Stimulated activated CD4-positive, alpha-beta T cell treated with anti-CD3 and anti-CD28 coated beads, Interleukin-15, amount 100 ng/mL, for 24 hours (primary cell): ENCODE measurements at places on chromosomes 3 and 15.

DNA sequence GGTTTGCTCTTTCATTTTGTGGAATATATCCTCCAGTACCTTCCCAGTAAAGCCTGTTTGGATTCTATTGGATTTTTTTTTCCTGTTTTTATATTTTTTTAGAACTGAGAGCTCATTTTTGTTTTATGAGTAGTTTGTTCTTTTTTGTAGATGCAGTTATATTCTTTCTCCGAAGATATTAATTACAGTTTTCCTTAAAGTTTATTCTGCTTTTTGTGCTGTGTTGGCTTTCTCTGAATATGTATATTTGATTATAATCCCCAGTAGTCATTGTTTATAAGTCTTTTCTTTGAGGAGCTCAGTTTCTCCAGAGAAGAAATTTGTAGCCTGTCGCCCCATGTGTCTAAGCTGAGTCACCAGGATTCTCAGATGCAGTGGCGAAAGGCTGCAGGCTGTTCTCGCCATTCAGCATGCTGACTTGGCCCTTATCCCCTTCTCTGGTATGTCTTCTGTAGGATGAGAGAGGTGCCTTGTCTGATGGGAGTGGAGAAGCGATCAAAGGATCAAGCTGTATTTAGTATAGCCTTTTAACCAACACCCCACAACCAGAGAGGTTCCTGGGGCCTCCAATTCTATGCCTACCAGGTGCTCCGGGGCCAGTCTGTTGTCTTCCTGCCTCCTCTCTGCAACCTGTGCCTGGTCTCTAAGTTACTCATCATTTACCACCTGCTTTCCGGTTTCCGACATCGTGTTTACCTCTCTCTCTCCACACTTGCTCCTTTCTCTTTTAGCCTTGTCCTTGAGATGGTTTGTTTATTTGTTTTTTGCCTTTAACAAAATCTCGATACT is 31.7 kb upstream of the MFSD1 start:
- DNase-seq, result no peak

DNA sequence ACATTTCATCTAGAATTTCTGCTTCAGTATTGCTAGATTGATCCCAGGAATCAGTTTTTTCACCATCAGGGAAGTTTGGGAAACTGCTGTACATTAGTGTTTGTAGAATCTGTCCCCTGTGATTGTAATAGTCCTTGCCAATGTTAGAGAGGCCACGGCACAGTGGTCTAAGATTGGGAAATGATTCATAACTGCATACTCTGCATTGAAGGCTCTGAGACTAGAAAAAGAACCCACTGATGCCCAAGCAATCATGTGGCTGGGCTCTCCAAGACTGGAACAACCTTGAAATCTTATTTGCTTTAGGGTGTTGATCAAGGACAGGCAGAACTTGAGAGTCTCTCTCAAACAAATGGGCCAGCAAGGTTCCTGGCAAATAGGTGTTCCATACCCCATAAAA is 245.6 kb upstream of the LRTM1 start:
- DNase-seq, result no peak

- no peak for DNase-seq
Measured at GRCh38 chr3:163891771-163892170, 1186.5 kb downstream of the SI start.

- DNase-seq, result no peak
Measured at GRCh38 chr3:48762816-48763215, 45.8 kb upstream of the IP6K2 start.

DNA sequence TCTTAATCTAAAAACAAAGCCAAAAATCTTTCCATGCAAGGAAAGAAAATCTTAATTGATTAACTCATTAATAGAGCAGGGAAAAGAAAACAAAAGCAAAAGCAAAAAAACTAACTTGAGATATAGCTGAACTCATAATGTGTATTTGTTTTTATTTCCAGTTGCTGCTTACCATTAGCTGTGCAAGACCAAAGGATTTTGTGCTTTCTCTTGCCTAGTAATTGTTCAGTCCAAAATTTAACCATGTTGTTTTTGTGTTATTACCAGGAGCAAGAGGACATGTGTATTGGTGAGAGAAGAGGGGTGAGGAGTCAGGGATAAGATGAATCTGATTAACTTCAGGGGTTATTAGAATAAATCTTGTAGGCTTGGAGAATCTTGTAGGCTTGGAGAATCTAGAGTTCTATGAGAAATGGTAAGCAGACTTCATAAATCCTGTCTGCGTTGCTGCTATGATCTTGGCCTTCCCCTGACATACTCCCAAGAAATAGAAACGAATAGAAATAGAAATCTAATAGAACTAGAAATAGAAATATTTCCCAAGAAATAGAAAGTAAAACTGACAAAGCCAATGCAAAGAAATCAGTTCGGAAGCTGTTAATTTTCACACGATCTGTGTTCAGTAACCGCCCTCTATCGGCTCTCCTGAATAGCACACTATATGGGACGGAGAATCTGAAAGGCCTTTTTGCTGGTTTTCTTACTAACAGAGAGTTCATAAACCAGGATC is 72.6 kb upstream of the TNFSF10 start:
- DNase-seq, result peak; percentile 43

- DNase-seq, result no peak
Measured at GRCh38 chr15:70956201-70956995, 63.8 kb downstream of the LRRC49 start.

GRCh38 chr3:108388136-108389132 is 92.1 kb downstream of the HHLA2 start:
- peak; percentile 36 for DNase-seq

GRCh38 chr15:80892414-80892813 is 97.2 kb downstream of the MESD start:
- DNase-seq, result no peak

- DNase-seq, result no peak
Measured at GRCh38 chr15:37103163-37103435, 2.8 kb upstream of the MEIS2 start.

DNA sequence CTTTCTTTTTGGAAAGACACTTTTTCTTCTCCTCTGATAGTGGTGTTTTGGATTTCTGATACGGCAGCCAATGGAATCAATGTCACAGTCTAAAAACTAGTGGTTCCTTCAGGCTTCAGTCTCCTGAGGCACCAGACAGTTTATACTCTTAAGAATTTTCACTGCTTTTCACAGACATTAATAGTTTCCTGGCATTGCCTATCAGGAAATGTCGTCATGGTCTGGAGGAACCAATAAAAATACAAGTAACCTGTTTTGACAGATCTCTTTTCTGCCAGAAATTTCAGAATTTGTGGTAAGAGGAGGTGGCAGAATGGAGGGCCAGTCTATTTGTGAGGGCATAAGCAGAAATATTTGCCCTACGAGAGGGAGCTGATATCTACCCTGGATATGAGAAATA is 44.8 kb downstream of the FILIP1L start:
- no peak for DNase-seq

DNA sequence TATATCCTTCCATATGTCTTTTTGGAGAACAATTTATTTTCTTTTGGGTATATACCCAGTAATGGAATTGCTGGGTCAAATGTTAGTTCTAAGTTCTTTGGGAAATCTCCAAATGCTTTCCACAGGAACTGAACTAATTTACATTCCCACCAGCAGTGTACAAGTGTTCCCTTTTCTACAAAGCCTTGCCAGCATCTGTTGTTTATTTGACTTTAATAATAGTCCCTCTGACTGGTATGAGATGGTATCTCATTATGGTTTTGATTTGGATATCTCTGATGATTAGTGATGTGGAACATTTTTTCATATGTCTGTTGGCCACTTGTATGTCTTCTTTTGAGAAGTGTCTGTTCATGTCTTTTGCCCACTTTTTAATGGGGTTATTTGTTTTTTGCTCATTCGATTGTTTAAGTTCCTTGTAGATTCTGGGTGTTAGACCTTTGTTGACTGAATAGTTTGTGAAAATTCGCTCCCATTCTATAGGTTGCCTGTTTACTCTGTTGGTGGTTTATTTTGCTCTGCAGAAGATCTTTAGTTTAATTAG is 48.4 kb downstream of the TMEM45A start:
- no peak for DNase-seq

DNA sequence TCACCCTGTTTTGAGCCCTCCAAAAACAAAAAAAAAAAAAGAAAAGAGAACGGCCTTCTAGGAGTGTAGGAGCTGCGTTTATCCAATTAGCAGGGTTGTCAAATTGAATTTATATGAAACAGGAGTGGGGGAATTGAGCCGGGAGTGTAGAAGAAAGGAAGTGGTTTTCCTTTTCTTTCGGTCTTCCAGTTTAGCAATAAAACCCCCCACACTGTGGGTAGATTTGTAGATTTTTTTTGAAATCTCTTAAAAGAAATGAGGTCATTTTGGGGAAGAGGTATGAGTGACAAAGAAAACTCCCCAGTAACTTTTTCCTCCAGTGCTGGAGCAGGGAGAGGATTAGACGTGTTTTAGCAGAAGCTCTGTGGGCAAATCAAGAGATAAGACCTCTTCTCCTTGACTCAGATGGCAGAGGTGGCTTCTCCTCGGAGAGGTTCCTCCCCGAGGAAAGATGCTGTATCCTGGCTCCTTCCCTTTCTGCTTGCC is 30.8 kb downstream of the BOC start:
- DNase-seq, result no peak

DNA sequence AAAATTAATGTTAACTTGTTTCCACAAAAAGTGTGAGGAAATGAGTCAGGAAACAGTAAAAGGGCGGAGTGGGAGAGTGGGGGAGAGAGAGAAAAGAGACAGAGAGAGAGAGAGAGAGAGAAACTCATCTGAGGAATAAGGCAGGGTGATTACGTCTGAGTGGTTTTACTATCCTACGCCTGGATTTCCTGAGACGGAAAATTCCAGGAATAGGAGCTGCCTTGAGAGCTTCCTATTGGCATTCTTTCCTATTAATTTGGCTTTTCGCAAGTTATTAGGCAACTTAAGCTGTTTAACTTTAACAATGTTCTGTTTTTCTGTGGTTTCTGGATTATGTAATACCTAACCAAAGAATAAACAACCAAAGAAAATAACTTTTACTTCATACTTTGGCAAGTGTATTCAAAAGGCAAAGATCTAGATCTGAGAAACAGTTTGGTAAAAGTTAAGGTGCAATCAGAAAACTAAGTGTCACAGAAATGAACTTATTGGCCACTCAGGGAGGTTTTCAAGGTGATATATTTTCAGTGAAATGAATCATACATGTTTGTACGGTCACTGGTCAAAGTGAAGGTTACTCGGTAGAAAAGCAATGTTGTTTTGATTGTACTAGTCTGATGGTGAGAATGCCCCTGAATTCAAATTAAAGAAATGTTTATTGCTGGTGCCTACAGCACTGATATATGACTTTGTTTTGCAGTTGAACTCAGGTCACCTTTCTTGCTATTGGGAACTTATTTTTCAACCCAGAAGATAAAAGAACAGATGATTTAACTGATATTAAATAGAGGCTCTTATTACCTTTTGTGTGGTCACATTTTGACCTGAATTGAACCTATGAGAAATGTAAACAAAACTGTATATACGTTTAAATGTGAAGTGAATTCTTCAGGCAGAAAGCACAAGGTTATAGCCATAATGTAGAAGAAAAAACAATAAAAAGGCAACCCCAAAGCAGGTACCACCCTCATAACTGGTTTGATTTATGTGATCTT is 39.9 kb upstream of the TNFSF10 start:
- peak; percentile 48 for DNase-seq

GRCh38 chr3:170633573-170633972 is 47.7 kb upstream of the SLC7A14 start:
- DNase-seq, result no peak

GRCh38 chr3:117903226-117903625 is 1131.4 kb downstream of the IGSF11 start:
- DNase-seq, result no peak

GRCh38 chr15:58865425-58865880 is 68.0 kb downstream of the SLTM start:
- no peak for DNase-seq

- no peak for DNase-seq
Measured at GRCh38 chr3:23035927-23036640, 167.0 kb upstream of the UBE2E2 start.

DNA sequence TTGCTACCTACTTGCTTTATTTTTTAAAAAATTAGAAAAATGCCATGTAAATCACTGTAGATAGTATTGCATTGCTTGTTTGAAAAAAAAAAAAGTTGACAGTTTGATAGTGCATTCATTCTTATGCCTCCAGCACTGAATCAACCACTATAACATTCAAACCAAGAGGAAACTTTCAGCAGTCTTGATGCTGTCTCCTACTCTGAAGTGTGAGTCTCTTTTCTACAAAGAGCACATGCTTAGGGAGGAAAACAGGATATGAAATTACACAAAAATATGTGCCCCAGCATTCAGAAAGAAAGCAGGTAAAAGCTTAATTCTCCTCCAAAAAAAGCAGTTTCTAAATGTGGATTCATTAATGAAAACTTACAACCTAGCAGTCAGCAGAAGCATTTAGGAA is 78.3 kb downstream of the ZBTB20 start:
- DNase-seq, result no peak

DNA sequence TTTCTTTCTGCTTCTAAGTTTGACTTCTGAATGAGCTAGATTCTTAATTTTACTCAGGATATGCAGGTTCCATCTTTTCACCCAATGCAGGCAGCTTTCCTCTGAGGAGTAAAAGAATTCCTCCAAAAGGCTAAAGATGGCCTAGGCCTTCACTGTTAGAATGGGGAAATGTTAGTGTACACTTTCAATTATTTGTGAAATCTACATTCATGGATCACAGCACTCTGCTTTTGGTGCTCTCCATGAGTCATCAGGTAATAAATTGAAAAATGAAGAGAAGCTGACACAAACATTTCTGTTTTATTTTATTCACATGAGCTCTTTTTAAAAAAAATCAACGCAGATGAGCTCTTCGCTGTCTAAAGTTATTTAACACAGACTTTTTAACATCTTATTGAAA is 502.5 kb upstream of the GOLIM4 start:
- no peak for DNase-seq

DNA sequence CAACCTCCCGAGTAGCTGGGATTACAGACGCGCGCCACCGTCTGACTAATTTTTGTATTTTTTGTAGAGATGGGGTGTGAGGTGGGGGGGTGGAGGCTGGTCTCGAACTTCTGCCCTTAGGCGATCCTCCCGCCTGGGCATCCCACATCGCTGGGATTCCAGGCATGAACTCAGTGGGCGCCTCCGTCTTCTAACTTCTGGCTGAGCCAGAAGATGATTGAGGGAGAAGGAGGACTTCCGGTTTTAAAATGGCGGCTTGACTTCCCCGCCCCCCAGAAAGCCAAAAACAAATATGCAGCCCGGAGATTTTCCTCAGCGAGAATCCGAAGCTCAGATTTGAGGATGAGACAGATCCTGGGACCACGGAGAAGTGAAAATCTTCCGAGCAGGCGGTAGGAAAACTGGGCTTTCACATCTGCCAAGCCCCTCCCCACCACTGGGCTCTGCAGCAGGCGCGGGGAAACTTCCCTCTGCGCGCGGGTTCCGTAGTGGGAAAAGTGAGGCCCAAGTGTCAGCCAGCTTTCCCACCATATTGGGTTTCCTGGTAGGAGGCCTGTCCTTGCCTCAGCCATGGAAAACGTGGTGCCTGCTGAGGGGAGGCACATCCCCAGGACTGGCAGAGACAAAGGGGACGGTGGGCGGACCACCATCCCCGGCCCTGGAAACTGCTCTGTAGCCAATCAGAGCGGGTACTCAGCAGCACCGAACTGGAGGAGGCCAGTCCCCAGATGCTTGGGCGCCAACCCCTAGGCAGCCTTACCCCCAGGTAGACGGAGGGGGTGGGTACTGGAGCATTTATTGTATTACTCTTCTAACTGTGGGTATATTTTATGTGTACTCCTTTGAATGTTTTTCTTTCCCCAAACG is 17.3 kb downstream of the CHST14 start:
- no peak for DNase-seq

GRCh38 chr3:119534296-119534695 is 25.1 kb downstream of the CD80 start:
- DNase-seq, result no peak
